Eye (tissue), 1 donor: ENCODE measurements at places on chromosomes 6 and 20.

- no peak for DNase-seq
Measured at GRCh38 chr20:51381557-51381956, 161.0 kb downstream of the NFATC2 start.

- DNase-seq = no peak
Measured at GRCh38 chr6:40810171-40810570, 223.0 kb upstream of the LRFN2 start.

DNA sequence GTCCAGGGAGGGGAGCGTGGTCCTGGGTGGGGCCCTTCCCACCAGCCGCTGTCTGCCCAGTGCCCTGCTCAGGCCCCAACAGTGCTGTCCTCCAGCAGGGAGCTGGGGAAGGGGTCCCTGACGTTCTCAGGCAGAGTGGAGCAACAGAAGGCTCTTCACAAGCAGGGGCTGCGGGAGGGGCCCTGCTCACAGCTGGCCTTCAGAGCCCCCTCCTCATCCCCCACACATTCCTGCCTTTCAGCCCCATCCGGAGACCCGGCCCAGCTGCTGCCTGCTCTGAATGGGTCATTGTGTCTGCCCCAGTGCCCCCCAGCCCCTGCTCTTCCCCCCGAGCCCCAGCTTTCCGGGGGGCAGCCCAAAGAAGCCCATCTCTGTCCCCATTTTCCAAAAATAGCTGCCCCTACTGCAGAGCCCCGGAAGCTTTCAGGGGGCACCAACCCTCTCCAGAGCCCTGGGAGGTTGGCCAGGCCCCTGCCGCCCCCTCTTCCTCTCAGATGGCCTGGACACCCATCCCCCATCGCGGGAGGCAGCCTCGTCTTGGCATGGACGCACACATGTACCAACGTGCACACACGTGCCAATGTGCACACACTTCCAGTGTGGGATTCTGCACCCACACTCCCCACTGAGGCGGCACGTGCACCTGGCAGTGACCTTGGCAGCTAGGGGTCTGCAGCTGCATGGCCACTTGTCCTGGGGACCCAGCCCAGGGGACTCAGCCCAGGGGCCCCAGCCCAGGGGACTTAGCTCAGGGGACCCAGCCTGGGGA lies 3.7 kb downstream of the COL20A1 start:
- peak; percentile 55 for DNase-seq

DNA sequence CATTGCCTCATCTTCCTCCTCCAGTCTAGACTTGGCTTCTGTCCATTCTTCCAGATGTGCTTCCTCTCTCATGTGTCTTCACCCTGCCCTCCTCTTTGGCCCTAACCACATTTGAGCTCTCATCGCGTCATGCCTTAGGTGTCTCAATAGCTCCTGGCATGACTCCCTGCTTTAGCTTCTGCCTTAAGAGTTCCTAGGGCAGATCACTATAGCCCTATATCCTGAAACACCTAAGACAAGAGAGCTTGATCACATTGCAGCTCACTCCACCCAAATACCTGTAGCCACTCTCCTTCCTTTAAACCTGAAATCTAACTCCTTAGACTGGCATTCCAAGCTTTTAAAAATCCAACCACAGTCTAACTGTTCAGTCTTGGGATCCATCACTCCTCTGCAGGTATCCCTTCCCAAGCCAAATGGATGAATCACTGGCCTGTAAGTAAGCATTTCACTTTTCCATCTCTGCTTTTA lies 69.0 kb upstream of the STXBP5 start:
- DNase-seq = no peak

GRCh38 chr20:14727485-14728150 lies 390.2 kb upstream of the FLRT3 start:
- DNase-seq = no peak

DNA sequence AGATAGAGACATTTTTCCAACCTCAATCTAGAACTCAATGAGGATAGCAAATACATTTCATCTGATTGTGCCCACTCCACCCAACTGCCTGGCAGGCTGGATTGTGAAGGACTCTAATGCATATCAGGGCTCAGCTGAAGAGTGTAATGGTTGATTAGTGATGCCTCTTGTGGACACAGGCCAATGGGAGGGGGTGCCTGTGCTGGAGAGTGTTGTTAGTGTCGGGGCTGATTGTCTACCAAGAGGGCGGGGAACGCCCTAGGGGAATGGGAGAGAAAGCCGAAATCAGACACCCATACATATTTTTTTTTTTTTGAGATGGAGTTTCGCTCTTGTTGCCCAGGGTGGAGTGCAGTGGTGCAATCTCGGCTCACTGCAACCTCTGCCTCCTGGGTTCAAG lies 103.7 kb upstream of the SALL4 start:
- no peak for DNase-seq

GRCh38 chr6:89966228-89966544 lies 71.9 kb downstream of the GJA10 start:
- DNase-seq = peak; percentile 33

GRCh38 chr6:42163981-42164380 lies 9.2 kb upstream of the GUCA1A start:
- DNase-seq = no peak
